ENCODE measurements at places on chromosomes 16 and 17.

- DNase-seq: no peak
Observed at GRCh38 chr17:49093131-49093530, 39.4 kb upstream of the B4GALNT2 start.

DNA sequence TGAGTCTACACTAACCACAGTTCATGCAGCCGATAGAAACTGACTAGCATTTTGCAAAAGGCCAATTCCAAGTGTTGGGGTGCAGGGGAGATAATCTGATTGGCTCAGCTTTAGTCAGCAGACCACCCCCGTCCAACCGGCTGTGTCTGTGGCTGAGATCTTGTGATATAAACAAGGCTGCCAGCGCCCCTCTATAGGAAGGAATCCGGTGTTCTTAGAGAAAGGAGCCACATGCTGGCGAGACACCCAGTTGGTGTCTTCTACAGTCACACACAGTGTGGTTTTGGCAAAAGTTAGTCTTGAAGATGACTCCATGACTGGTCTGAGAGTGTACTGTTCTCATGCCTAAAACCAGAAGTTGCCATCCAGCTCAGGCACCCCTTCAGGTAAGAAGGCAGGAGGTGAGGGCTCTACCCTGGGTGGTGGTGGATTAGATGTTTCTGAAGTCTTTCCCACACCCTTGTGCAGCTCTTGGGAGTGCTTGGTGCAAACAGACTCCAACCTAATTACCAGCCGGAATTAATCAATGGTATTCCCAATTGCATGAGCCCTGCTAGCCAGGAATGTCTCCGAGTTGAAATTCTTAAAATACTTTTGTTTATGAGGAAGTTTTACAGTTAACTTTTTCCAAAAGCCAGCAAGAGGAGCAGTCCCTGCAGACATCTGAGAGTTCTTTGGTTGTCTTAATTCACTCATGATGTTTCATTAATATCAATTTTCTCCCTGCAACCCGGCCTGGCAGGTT lies 172.3 kb upstream of the IRX6 start:
- DNase-seq: peak; percentile 28

- DNase-seq: no peak
Observed at GRCh38 chr17:2235792-2236366, 67.7 kb downstream of the SMG6 start.

DNA sequence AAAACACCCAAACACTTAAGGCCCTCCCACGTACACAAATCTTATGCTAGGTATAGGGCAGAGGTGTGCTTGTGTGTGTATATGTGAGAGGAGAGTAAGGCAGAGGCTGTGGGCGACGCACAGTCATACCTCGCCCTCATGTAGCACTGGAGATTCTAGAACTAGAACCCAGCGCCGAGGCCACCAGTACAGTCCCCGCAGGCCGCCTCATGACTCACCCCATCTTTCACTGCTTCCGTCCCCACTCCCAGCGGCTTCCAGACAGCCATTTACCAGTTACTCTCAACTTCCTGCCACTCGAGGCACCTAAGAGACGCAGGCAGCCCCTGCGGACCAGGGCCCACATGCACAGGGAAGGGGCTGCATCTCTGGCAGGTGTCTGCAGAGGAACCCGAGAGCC lies 23.2 kb upstream of the CYTH1 start:
- no peak for DNase-seq

GRCh38 chr16:30786936-30787612 lies at the start of gene ZNF629:
Gene ZNF629, minus strand, starts transcription at chr16:30787205. Its CDS starts 2,723 bp downstream, at chr16:30784482.
- DNase-seq: peak; percentile 90

DNA sequence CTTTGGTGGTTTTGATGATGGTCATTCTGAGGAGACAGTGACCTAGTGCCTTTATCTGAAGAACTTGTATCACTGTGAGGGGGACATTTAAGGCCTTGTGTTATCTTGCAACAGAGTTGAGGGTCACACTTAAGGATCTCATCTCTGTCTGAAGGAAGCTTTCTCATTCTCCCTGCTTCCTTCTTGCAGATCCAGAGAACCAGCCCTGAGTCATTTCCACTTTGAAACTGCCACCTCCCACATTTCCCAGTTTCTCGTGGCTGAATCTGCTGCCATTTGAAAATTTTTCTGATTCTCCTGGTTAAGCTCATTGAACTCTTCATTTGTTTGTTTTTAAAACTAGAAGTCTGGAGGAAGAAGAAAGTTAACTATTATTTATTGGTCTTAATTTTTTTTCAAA lies 190.2 kb upstream of the CDH11 start:
- DNase-seq: peak; percentile 38

- no peak for DNase-seq
Observed at GRCh38 chr16:78749745-78750268, 650.4 kb downstream of the WWOX start.

DNA sequence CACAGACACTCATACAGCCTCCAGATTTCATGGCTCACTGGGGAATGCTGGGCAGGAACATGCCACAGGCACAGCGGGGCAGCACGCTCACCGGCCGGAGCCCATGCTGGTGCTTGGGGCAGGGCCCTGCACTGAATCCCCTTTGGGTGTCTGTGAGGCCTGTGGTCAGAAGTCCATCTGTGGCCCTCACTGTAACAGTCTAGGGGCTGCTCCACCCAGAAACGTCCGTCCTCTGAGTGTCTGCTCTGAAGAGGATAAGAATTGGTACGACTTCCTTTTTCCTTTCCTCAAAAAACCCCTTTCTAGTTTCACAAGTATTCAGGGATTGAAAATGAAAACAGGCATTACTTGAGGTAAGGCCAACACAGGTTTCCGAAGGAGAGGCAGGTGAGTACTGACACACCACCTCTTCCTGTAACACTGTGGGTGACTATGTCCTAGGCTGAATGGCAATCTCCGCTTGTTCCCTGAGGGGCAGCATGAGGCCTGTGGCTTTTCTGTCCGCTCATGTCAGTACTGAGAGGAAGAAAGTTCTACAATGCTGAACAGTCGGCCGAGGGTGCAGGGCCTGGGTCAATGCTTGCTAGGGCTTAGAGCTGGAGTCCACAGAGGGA lies 42.5 kb downstream of the TMEM11 start:
- DNase-seq: peak; percentile 7

All from AG20443 (cell line).